GM23248 (cell line): ENCODE measurements at places on chromosomes 11 and 22.

GRCh38 chr22:36929621-36930020, 16.2 kb downstream of the CSF2RB start:
- no peak for DNase-seq

GRCh38 chr11:20127671-20128527, 32.4 kb downstream of the DBX1 start:
- peak; percentile 82 for DNase-seq

GRCh38 chr11:72773291-72773690, 20.6 kb downstream of the STARD10 start:
- DNase-seq = peak; percentile 96

DNA sequence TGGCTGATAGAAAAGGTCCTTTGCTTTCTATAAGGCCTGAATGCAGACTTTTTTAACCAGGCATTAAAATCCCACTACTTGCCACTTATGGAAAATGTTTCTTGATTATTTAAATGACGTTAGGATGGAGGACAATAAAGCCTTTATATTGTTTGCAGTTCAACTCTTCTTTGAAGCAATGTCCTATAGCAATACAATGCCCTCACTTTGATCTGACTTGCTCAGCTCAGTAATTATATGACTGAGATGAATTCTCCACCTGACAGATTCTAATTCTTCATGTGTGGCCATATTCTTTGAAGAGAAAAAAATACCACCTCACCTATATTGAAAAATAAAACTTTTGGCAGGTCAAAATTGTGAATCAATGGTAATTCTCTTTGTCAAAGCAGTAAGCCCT, 182.0 kb upstream of the MTMR2 start:
- no peak for DNase-seq

DNA sequence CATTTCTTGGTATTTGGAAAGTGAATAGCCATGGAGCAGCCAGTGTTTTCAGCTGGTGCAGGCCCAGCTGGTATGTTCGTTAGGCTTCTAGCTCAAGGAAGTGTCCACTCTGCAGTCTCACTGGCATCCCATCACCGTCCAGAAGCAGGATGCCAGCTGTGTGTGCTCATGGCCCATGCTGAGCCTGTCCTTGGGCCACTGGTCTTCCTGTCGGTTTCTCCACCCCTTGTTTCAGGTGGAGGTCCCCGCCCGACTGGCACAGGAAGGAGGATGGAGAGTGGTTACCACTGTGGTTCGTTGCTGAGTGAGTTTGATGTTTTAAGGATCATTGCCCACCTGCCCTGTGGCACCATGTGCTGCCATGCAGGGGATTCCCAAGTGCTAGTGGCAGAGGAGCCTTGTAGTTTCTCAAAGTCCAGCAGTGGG, 63.7 kb downstream of the MED15 start:
- DNase-seq = no peak

GRCh38 chr11:125939081-125939521, 6.7 kb upstream of the VSIG10L2 start:
- peak; percentile 23 for DNase-seq
